ENCODE measurements at places on chromosomes 5 and 9. TPM values are rescaled to one million over a fixed set of nuclear protein-coding genes. Genes with fewer than 3 reads are reported as not detected.

The DOK3 gene
- 18.0 TPM for total RNA-seq

The PTPRD gene
- 0.53 TPM for total RNA-seq

The PIP5KL1 gene
- 2.7 TPM for total RNA-seq

The SPATA9 gene
- total RNA-seq: 1.9 TPM

The ABCA1 gene
- 4.9 TPM for total RNA-seq

The PCDHGC4 gene
- not detected for total RNA-seq

The PCDHA2 gene
- not detected for total RNA-seq

The CBY3 gene
- total RNA-seq: not detected

The SUSD1 gene
- total RNA-seq: 23.4 TPM

The LCN10 gene
- 0.45 TPM for total RNA-seq

The NEUROG1 gene
- not detected for total RNA-seq

The HAVCR2 gene
- total RNA-seq: 378 TPM

The SLIT3 gene
- not detected for total RNA-seq

The OR1J1 gene
- total RNA-seq: not detected

The FOXD4L3 gene
- not detected for total RNA-seq

The SEMA6A gene
- not detected for total RNA-seq

Measured in natural killer cell treated with Interleukin-12 subunit alpha and Interleukin-12 subunit beta and Interleukin-15 and Interleukin-18, amount 100 ng/mL, for 72 hours (primary cell).